Astrocyte of the hippocampus (primary cell): ENCODE measurements at places on chromosomes 5 and 9.

DNA sequence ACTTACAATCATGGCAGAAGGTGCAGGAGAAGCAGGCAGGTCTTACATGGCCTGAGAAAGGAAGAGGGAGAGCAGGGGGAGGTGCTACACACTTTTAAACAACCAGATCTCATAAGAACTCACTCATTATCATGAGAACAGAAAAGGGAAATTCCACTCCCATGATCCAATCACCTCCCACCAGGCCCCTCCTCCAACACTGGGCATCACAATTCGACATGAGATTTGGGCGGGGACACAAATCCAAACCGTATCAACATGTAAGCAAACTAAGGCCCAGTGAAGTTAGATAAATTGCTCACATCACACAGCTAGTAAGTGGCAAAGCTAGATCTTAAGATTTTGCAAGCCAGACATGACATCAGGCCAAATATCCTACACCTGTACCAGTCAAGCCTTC lies 48.3 kb upstream of the RIC1 start:
- no peak for DNase-seq

DNA sequence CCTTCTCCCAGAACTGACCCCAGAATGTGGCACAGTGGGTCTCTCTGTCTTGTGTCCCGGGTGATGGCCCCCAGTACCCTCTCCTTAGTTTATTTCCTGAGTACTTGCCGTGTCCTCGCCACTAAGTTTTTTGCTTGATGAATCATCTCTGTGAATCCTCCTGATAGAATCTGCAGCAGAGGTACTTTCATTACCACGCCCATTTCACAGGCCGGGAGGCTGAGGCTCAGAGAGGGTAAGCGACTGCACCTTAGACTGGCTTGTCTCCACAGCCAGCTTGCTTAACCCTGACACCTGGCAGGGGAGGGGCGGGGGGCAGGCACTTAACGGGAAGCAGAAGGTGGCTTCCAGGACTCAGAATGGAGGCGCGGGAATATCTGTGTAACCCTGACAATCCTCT lies 7.9 kb upstream of the IER5L start:
- DNase-seq: no peak

DNA sequence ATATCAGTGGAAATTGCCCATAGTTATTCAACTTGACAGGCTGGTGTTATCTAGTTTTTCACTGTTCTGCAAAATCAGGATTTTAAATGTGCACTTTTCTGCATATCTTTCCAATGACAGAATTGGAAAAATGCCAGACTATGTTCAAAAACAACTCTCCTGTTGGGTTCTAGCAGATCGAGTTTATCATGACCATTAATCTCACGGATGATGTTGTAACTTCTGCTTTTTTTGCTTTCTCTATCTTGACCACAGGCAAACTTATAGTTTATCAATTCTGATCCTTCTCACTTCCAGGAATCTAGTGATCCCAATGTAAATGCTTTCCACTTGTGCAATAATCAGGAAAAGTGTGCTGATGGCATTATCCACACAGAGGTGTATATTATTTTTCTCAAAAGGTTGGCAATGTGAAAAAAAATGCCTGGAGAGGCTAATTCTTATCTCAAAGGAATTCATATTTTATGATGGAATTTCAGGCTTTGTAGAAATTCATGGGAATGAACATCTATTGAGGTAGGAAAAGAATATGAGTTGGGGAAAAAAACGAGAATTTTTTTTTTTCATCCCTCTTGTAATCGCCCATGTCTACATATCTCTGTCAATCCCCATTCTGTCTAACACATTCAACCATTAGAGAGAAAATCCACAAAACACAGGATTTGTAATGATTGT lies 73.6 kb upstream of the DAB2 start:
- DNase-seq: peak; percentile 30

DNA sequence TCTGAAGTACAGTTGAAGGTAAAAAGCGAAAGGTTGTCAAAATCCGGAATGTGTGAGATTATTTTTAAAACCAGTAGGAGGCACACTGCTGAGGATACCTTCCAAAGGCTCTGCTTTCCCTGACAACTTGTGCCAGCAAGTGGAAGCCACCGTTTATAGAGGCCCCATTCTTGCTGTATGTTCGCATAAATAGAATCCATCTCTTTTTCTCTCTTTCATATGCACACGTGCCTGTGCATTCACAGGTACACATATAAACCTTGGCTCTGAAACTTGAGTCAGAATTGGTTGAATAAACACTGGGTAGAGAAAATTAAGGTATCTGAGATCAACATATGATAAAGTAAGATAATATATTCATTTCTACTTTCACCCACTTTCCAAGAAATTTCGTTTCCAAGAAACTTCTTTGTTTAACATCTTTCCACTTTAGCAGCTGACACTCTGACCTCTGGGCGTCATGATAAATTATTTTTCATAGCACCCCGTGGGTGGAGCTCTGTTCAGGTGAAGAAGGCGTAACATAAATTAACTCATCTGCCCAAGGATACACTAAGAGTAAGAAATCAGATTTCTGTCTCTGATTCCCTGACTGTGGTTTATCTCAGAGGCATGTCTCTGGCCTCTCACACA lies 63.7 kb upstream of the RICTOR start:
- DNase-seq: no peak

DNA sequence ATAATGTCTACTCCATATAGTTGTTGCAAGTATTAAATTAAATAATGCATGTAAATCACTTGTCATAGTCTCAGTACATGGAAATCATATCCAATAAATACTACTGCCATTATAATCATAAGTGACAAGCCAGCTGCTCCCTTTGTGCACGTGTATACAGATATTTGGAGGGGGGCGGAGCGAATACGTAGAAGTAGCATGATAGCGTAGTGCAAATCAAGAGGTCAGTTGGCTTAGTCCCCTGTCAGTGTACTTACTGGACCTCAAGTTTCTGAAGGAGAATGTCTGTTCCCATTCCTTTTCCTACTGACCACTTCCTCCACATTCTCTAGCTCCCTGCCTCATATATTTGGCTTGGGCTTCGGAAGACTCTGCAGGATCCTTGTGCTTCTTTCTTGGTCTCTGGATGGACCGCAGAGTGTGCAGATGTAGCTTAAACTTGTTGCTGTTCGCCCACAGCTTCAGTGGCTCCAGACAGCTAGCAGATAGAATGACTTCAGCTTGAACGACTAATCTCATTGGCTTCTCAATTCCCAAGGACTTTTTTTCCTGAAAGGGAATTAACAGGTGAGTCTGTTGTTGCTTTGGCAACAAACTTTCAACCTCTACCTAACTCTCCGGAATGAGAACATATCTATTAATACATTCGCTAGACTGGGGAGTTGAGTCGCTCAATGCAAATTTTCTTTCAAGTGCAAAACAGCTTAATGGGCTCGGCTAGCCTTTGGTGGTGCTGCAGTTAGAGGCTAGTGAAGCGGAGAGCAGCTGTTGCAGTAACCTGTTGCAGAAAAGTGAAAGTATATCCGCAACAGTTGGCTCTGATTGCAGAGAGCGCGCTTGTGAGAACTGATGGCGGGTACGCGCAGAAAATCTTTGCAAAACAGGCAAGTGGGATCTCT lies at the start of gene PCDHB1:
PCDHB1 (plus strand) TSS at position 753 of the 899 bp plus-strand sequence; CDS start at position 850, 97 bp downstream.
- DNase-seq: peak; percentile 4

DNA sequence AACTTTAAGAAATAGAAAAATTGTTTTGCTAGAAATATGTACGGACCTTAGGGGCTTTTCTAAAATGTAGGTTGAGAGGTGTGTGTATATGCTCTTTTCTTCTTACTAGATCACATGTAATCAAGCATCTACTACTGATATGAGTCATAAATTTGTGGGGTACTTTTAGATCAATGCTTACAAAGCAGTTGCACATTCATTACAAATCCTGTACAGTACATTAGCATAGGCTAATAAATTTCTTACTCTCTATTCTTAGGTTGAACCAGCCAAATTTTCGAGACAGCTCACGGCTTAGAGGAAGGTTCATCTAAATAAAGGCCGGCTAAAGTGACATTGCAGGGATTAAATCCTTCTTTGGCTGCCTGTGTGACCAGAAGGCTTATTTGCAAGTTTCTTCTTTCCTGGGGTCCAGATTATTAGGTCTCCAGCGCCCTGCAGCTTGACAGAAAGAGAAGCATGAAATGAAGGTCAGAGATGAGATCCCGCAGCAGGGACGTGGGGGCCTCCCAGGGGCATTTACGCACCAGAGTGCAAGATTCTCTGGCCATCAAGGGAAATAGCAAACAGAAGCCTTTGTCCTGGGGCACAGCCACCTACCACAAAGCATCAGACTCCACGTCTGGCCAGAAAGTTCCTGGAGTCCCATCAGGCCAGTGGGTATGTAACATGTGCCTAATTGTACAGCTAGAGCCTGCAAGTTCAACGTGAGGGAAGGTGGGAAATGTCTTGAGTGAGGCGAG lies 53.0 kb downstream of the NIM1K start:
- DNase-seq: no peak

DNA sequence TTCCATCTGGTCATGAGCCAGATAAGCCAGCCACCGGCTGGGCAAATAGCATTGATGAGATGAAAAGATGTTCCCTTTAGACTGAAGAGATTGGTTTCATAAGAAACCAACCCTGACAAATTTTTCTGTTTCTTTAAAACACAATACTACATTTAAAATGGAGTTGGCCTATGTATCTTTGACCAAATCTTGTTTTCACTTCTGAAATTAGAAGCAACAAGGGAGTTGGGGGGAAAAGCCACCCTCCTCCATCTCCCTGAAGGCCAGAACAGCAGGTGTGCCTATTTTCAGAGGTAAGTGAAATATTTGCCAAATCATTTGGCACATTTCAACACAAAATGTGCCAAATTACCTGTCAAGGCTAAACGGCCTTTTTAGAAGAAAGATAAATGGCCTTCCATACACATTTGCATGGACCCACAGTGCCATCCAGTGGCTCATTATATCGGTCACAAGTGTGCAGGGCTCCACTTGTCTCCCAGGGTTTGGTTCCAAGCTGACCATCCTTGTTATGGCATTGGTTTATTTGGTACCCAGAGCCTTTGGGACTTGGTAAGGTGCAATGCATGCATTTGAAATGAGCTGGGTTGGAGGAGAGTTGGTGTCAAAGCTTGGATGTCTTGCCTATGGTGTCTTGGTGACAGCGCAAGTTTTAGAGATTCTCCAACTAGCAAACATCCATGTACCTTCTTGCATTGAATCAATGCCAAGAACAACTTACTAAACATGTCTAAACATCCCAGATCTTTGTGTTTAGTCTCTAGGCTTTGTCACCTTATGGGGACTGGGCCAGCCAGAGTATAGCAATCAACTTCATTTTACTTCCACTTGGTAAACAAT lies 372.0 kb upstream of the KIF2A start:
- DNase-seq: peak; percentile 85

GRCh38 chr5:95713960-95714710 lies 17.0 kb upstream of the RHOBTB3 start:
- no peak for DNase-seq

DNA sequence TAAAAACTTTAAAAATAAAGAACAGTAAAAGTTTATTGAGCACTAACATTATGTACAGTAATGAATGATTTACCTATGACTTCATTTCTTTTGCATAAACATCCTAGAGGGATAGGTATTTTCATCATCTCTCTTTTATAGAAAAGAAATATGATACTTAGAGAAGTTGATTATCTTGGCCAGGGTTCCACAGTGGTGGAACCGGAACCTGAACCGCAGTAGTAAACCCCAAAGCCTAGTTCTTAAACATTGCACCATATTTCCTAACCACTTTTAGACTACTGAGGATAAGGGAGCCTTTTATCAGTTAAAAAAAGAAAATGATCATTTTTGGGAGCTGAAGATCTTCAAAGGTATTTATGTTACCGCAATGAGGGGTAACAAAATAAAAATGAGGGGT lies 205.7 kb upstream of the SGCD start:
- peak; percentile 5 for DNase-seq

DNA sequence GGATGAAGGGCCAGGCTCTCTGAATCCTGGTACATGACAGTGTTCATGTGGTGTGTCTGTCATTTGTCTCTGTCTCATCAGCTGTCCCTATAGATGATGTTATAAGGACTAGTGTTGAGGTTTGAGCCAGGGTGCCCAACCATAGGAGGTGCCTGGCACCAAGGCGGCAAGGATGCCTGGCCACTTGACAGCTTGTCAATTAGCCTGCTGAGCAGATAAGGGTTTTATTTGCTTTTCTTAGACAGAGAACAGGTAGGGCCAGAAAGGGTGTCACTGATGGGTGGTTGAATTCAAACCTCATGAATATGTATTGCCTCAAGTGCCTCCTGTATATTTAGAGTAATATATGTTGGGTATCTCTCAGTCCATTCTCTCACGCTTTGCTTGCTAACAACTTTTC lies 30.1 kb upstream of the AUH start:
- no peak for DNase-seq

- DNase-seq: no peak
These were observed 139.9 kb downstream of the PDE4D start for GRCh38 chr5:59753599-59753998.

GRCh38 chr5:111765613-111766571 lies 8.9 kb upstream of the NREP start:
- DNase-seq: no peak

DNA sequence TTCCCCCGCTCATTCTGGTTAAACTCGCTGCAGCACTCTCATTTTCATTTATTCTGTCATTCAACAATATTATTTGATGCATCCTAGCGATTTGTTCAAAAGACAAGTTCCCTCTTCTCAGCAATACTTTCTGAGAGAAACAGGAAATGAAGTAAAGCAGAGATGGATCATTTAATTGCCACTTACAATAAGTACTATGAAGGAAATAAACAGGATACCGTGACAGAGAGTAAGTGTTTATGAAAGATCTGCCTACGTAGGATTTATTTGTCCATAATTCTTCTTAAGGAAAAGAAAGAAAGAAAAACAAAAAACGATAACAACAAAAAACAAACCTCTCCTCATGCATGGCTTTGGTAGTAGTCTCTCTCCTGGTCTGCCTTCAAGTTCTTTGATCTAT lies 406.8 kb upstream of the ZNF608 start:
- no peak for DNase-seq

DNA sequence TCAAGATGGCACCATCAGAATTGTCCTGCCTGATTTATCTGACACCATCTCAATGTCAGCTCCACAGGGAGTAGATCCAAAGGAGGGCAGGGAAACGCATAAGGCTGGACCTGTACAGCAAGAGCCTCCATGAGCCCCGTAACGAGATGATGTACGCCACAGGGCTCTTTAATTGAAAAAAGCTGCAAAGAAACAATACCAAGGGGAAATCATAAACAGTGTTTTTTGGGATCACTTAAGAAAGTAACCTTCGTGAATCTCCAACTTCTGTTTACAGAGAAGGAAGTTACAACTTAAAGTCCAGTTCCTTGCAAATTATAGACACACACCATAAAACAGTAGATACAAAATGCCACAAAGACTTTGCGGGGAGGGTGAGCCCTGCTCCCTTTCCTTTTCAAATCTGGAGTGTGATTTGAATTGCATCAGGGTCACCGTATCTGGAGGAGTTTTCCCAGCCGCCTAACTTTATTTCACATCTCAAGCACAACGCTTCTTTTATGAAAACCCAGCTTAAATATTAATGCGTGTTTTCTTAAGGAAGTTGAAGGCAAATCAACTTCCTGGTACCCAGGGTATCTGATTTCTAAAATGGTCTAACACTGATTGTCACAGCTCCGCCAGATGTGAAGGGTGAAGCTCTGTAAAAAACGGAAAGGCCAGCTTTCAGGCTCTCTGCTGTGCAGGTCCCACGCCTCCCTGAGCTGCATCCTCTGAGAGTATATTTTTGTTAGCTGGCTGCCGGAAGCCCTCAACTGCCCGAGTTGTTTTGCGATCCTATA lies 88.9 kb downstream of the EBF1 start:
- DNase-seq: no peak
